ENCODE measurements at places on chromosomes 11 and 22. TPM values are rescaled to one million over a fixed set of nuclear protein-coding genes. Genes with fewer than 3 reads are reported as not detected.

Gene USP28
- 19.5 TPM for total RNA-seq

Gene VSIG2
- total RNA-seq, result 0.07 TPM

Gene SCN3B
- 0.93 TPM for total RNA-seq

Gene YPEL4
- 0.25 TPM for total RNA-seq

Gene RFPL3
- total RNA-seq, result not detected

All from mammary microvascular endothelial cell (primary cell).